ENCODE measurements at places on chromosomes 4 and X. TPM values are rescaled to one million over a fixed set of nuclear protein-coding genes. Genes with fewer than 3 reads are reported as not detected.
A peak's percentile ranks its signal among the peaks of the same experiment; 100 is the strongest.

GRCh38 chr4:142352712-142353111 is 493.4 kb downstream of the INPP4B start:
- no peak for DNase-seq

DNA sequence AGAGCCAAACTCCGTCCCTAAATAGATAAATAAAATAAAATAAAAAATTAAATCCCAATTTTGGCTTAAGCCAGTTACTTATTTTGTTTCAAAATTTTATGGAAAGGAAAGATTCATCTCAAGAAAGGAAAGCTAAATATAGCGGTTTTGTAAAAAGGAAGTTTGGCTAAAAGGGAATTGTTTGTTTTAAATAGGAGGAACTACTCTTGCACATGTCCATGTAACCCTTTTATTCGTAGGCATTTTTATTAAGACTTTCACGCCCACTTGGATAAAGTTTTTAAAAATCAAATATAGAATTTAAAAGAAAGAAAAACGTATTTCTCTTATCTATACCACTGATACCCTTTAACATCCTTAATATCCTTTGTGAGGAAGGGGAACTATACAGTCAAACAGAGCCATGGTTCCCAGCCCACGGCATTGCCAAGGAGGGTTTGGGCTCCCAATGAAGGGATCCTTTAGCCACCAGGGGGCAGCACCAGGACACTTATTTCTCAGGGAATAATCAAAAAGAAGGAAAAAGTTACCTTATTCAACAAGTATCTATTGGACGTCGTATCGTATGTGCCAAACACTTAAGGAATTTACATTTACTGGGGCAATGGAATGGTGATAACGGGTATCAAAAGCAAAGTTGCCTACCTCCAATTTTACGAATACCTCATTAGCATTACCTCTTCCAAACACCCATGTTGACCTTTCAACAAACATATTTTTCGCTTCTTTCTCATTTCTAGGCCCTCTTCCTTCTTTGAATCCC is 27.7 kb downstream of the CDKN2AIP start:
- DNase-seq = peak; percentile 63

DNA sequence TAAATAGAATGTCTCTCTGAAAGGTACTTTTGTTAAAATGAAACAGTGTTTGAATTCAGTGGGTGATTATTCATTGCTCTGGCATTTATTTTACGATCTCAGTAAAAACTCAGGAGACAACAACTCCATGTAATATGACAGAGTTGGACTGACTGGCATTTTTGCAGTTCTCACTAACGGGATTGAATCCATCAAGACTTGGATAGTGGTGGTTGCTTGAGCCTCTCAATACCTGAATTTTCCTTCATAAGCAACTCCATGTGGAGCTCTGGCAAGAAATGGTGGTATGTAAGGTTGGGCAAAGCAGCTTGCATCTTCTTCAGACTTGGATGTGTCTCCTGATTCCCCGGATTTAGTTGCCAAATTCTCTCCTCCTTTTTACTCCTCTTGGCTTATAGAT is 72.7 kb downstream of the FRMPD4 start:
- DNase-seq = no peak

GRCh38 chr4:23040539-23040938 is 347.8 kb downstream of the GBA3 start:
- DNase-seq = no peak

The GASK1B gene
- polyA plus RNA-seq = 35.8 TPM

DNA sequence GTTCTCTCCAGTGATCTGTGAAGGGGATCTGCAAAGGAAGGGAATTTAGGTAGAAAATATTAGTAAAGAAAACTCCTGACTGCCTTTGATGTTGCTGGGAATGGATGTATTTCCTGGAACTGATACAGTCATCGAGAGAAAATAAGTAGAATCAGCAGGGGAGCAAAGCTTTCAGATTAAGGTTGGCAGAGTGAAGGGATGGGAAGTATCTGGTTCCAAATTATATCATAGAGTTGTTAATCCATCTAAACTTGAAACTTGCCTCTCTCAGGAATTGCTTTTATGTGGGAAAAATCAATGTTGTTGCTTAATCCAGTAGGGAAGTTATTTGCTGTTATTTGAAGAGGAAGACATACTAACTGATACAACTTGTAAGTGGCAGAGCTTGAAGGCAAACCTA is 19.3 kb downstream of the EPHA5 start:
- DNase-seq = no peak

DNA sequence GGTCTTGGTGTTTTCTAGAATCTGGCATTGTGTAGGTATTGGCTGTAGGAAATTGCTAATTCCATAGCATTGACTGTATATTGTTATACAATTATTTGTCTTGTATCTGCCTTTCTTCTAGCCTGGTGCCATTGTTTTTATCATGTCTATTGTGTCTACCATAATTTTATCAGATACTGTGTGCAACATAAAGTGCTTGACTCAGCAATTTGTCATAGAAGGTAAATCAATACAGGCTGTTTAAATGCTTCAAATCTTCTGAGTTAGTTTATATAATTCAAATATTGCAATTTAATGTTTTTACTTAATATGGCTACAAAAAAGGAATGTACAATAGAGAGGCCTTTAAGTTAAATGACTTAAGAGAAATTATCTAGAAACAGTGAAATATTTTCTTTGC is 263.3 kb upstream of the UGT8 start:
- no peak for DNase-seq

The KCNE5 gene
- 3.9 TPM for polyA plus RNA-seq

The LRCH2 gene
- polyA plus RNA-seq = 12.6 TPM

DNA sequence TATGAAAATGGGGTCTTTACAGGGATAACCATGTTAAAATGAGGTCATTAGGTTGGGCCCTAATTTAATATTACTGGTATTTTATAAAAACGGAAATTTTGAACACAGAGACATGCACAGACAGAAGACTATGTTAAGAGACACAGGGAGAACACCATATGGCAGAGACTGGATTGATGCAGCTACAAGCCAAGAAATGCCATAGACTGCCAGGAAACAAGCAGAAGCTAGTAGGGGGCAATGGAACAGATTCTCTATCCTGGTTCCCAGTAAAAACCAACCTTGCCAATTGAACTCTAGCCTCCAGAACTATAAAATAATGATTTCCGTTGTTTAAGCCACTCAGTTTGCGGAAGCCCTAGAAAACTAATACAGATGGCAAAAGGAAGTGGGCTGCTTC is 6.6 kb upstream of the GUF1 start:
- no peak for DNase-seq

The TBC1D9 gene
- polyA plus RNA-seq = 60.3 TPM

- no peak for DNase-seq
These were observed 196.8 kb upstream of the ATP6AP2 start for GRCh38 chrX:40383969-40384368.

GRCh38 chr4:37689353-37690095 is 3.3 kb upstream of the RELL1 start:
- no peak for DNase-seq

- no peak for DNase-seq
These were observed 3.1 kb downstream of the ZNF185 start for GRCh38 chrX:152900937-152901445.

DNA sequence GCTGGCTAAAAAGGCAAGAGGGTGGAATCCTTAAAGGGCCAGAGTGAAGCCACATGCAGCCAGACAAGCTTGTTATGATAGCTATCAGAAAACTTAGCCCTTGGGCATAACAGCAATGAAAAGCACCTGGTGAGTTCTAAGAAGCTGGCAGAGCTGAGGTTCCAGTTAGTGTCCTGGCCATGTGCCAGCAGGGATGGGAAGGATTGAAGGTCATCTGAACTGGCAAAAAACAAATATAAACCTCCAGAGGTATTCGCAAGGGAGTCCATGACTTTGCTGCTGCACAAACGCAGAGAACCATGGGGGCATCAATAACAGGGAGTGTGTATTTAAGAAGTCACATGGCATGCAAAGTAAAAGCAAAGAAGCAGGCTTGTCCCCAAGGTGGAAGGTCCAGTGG is 208.9 kb downstream of the FAM47A start:
- DNase-seq = no peak

Data from left renal cortex interstitium (tissue), 4 donors.